ENCODE measurements at places on chromosomes 6 and 20.

GRCh38 chr20:62952968-62953838, 694 bp downstream of the SLC17A9 start:
- DNase-seq: no peak

DNA sequence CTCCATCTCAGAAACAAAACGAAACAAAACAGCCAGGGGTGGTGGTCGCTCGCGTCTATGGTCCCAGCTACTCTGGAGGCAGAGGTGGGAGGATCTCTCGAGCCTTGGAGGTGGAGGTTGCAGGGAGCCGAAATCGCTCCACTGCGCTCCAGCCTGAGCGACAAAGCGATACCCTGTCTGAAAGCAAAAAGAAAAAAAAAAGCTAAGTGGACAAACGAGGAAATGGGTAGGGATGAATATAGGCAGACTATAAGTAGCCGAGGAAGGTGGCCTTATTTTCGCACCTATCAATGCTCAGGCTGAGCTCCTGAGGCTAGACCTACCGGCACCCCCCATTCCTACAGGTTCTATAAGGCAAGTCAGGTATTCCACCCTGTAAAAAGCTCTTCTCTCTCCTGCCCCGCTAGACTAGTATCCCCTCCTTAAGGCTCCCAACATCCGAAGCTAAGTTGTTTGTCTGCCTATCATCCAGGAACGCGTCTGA, 650 bp upstream of the CASP8AP2 start:
- DNase-seq: no peak

- no peak for DNase-seq
These were observed 1.3 kb downstream of the EPB41L2 start for GRCh38 chr6:131061751-131062119.

- DNase-seq: no peak
These were observed 60.2 kb downstream of the RIPOR2 start for GRCh38 chr6:24875534-24875901.

GRCh38 chr6:161019324-161019839, 27.8 kb downstream of the MAP3K4 start:
- DNase-seq: no peak

DNA sequence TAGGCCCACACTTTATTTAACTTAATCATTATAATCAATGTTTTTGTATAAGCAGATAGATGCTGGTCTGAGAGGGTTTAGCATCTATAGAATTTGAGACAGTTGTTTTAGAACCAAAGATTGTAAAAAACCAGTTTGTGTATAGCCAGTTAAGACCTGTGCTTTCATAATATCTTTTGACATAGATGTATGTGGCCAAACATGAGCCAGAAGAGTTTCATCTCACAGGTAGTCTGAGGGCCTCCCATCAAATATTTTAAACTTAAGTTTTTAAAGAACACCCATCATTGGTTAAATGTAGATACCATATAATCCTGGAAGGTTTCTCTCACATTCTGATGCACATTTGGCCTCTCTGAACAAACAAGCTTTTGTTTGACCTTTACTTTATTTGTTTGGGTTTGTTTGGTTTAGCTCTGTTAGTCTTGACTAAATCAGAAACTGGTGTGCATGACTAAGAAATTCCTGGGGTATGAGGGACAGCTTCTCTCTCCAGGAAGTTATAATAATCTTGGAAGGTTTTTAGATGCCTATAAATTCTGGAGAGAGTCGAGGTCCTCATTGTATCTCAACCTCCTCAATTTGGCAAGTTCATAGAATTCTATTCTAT, 58.0 kb upstream of the TMEM200A start:
- peak; percentile 53 for DNase-seq

- DNase-seq: no peak
These were observed 79.0 kb downstream of the PSMG4 start for GRCh38 chr6:3337521-3338350.

DNA sequence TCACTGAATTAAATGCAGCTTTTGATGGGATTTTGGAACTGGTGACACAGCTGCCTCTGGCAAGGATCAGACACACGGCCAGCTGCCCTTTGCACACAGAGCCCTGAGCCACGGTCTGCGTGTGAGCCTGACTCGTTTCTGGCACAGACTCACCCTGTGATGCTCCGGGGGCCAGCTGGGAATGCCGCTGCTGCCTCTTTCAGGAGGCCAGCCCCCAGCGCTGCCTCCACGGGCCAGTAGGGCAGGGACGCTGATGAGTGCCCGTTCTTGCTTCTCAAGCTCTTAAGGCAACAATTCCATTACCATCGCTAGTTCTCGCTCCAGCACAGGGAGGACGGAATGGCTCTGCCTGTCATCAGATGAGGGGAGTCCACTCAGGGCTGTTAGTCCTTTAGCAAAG, 61.6 kb downstream of the IRF4 start:
- no peak for DNase-seq

DNA sequence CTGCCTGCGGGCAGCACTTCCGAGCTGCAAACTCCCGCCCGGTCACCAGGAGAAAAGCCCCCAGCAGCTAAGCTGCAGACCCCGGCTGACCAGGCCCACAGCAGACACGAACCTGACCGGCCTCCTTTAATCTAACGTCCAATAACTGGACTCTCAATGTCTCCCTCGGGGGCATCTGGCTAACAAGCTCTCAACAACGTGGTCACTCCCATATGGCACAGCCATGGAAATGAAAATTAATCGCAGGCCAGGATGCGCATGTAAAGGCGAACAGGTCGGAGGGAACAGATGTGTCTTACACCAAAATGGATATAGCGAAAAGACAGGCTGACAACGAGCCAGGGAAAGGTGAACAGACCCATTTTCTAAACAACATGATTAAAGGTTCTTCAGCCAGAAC, 44.4 kb upstream of the SMOC2 start:
- DNase-seq: no peak

- DNase-seq: no peak
These were observed 66.2 kb downstream of the CDC40 start for GRCh38 chr6:110246378-110246777.

- no peak for DNase-seq
These were observed 14.2 kb upstream of the RNF217 start for GRCh38 chr6:124947971-124948451.

DNA sequence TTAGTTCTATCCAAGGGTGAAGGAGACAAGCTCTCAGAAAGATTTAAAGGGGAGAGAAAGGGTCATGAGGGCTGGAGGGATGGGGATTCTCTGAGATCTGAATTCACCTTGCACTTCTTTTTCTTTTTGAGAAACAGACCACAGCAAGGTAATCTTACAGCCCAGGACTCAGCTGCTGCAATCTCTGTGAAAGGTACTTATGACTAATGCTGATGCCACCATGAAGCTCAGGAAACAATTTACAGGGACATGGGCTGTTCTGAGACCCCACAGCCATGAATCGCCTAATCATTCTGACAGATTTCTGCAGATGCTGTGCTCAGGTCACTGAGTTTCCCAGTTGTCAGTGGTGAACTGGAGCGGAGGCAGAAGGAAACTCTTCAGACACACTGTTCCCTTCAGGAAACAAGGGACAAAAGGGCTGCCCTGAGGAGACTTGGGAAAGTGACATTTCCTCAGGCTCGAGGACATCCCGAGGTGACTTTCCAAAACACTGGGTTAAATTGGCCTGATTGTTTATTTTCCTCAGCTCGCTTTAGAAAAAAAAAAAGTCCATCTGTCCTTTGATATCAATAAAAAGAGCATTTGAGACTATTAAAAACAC, 103.8 kb upstream of the PLCB4 start:
- DNase-seq: no peak

DNA sequence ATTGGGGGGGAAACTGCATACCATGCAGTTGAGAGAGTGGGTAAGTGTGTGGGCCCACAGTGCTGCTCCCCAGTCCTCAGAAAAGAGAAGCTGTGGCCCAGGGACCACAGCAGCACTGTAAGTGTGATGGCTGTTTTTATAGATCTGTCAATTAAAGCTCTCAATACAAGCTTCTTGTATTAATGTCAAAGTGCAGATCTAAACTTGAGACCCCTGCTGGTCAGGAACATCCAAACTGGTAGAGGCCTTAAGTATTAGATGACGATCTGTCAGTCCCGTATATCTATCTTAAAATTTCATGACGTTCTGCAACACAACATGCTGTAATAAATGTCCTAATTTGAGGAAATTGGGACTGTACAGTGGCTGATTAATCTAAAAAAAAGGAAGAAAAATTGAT, 74.8 kb downstream of the TULP4 start:
- no peak for DNase-seq

GRCh38 chr6:119171864-119172588, 93.6 kb upstream of the FAM184A start:
- no peak for DNase-seq

- no peak for DNase-seq
These were observed 161.5 kb downstream of the HIVEP2 start for GRCh38 chr6:142783499-142783898.
